ENCODE measurements at places on chromosomes 5 and 9. TPM values are rescaled to one million over a fixed set of nuclear protein-coding genes. Genes with fewer than 3 reads are reported as not detected.

DNA sequence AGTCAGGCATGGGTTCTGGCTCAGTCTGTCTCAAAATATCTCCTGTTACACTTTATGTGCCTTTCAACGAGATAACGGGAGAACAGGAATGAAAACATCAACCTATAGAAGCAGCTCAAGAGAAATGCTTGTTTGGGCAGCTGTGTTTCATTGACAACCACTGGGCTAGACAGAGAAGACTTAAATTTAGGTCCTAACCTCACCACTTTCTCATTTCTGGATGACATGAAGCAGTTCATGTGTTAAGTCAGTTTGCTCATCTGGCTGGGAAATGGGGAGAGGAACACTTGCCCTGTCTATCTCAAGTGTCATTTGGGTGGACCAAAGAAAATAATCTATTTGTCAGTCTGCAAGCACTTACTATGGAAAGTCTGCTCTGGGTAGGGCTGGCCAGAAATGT lies 66.7 kb upstream of the PCA3 start:
- no peak for DNase-seq

The PLPP7 gene
- 5.4 TPM for total RNA-seq

The JAKMIP2 gene
- 0.48 TPM for total RNA-seq

The ADRA1B gene
- total RNA-seq = 0.80 TPM

GRCh38 chr9:124340219-124341069 lies 74.8 kb downstream of the PSMB7 start:
- no peak for DNase-seq

DNA sequence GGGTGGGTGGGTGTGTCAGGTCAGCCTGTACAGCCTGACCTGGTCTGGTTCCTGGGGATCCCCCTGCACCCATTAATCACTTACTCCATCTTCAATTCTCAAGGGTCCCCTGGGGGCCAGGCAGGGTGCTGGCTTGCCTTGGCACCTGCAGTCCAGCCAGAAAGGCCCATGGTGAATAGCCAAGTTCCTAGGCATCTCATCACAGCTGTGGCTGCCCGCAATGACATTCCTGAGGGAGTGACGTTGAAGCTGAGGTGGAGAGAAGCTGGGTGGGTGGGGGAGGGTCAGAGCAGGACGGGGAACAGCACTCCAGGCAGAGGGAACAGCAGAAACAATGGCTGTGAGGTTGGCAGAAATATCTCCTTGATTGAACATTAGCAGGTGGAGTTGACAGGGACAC lies 10.6 kb downstream of the HMCN2 start:
- DNase-seq = peak; percentile 92

GRCh38 chr9:109906766-109907382 lies 126.9 kb downstream of the PALM2AKAP2 start:
- DNase-seq = no peak

The SH3GL2 gene
- total RNA-seq = not detected

The NR2F1-AS1 gene
- total RNA-seq = 6.1 TPM

GRCh38 chr5:153718713-153719112 lies 228.2 kb downstream of the GRIA1 start:
- DNase-seq = no peak

The CAMLG gene
- total RNA-seq = 32.3 TPM

The SCGB3A2 gene
- total RNA-seq = not detected

GRCh38 chr5:136732751-136733150 lies 367.4 kb upstream of the TRPC7 start:
- no peak for DNase-seq

DNA sequence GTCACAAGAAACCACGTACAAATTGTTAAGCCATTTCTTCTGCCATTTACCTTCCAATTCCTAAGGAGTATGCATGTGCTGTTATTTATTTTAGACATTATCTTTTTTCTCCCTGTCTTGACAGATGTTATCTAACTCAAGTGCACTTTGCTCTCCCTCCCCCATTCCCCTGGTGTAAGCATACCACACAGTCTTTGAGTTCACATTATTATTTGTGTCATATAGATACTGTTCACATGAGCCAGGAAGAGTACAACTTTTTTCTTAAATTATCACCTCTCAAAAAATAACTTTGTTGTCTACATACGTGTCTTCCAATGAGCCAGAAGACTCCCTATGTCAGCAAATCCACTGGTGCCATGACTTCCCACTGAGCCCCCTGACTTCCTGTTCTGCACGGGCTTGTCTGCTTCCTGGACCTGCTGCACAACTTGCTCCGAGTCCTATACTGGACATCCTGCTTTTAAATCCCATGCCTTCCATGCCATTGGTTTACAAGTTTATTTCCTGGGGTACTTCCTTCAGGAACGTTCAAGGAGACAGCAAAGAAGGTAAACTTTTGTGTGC lies 19.9 kb upstream of the FAM120A start:
- no peak for DNase-seq

DNA sequence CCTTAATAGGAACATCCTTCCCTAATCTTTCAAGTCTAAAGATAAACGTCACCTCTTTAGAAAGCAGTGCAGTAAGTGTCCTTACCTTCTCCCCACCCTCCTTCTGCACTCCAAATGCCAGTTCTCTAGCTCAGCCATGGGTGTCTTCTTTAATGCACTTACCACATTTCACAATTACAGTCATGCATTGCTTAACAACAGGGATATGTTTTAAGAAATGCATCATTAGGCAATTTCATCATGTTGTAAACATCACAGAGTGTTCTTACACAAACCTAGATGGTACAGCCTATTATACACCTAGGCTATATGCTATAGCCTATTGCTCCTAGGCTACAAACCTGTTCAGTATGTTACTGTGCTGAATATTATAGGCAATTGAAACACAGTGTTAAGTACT lies 91.2 kb downstream of the RFX3 start:
- DNase-seq = no peak

GRCh38 chr9:123276551-123276950 lies 8.2 kb upstream of the STRBP start:
- DNase-seq = no peak

- DNase-seq = no peak
Observed at GRCh38 chr9:85530721-85531120, 211.0 kb downstream of the AGTPBP1 start.

- no peak for DNase-seq
Observed at GRCh38 chr5:138974227-138975063, 99.3 kb upstream of the LRRTM2 start.

DNA sequence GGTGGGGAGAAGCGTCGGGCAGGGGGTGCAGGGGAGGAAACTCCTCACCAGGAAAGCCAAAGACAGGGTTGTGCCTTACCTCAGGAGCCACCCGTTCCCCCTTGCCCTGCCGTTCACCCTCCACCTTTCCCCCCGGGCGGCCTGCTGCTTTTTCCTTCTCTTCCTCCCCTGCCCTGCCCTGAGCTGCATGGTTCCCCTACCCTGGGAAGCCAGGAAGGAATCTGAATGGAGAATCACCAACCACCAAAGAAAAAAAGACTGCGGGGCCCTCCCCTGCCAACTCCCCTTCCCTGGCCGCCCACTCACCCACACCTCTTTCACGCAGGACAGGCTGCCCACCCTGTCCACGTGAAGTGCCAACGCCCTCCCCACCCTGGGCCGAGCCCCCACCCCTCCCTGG lies 820 bp upstream of the NFX1 start:
- peak; percentile 30 for DNase-seq

GRCh38 chr9:219670-220365 lies 5.2 kb downstream of the DOCK8 start:
- no peak for DNase-seq

GRCh38 chr9:21690561-21690960 lies 111.9 kb upstream of the MTAP start:
- DNase-seq = no peak

DNA sequence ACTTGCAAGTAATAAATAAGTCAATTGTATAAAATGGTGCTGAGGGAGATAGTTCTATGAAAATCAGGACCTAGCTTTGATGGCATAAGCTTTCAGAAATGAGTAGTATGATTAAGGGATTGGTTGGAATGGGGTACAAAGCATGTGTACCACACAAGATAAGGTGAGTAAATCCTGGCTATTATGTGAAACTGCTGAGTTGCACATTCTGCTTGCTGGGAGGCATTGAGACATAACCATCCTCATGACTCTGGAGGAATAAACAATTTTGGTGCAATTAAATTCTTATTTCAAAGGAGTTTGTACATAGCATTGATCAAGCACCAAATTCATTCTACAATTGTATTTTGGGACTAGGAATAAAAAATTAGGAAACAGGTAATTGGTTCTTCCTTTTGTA lies 755.2 kb upstream of the ACO1 start:
- no peak for DNase-seq

DNA sequence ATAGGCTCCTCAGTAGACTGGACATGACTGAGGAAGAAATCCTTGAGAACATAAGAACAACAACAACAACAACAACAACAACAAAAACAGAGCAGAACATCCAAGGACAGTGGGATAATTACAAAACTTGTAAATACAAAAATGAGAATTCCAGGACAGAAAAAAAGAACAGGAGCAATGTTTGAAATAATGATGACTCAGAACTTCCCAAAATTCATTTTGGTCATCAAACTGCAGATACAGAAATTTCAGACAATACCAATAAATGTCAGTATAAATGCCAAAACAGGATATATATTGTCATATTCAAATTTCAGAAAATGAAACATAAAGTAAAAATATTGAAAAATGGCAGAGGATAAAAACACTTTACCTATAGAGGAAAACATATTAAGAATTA lies 259.0 kb downstream of the TRIM36 start:
- DNase-seq = no peak

The SPINK7 gene
- total RNA-seq = not detected

DNA sequence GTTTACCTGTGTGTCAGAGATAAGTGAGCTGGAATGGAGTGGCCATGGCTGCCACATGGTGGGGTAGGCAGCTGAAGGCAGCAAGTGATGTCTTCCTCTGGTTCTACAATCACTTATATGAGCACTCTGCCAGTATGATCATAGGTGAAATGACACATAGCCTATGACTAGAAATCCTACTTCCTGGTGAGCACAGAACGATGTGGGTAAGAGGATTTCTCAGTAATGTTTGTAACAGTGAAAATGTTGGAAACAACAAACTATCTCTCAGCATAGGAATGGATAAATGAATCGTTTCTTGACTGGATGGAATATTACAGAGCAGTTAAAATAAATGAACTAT lies 187.0 kb upstream of the S1PR3 start:
- DNase-seq = peak; percentile 57

The ORM2 gene
- total RNA-seq = not detected

GRCh38 chr5:8019719-8020218 lies 150.8 kb downstream of the MTRR start:
- no peak for DNase-seq

DNA sequence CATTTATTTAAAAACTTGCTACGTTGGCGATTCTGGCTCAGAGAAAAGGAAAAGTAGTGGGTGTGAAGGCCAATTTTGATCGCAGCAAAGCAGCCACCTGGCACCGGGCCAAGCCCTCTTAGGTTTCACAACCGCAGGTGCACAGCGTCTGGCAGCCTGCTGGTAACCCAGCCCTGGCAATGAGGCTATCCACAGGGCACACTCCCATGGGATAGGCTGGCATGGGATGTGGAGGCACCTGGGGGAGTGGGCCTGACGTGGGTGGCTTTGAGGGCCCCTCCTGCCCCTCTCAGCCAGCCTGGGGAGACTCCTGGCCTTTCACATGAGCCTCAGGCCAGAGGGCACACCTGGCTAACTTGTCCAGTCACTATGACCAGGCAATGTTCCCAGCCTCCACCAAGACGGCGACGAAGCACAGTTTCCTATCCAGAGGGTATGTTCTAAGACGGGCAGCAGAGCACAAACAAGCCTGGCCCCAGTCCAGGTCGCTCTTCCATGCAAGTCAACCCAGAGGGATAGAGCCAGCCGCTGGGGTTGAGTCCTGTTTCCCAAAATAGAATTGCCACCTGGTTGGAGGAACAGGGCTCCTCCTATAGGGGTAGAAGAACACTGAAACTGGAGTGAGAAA lies 19.0 kb downstream of the CMBL start:
- peak; percentile 50 for DNase-seq

GRCh38 chr5:79727451-79728355 lies 38.1 kb downstream of the CMYA5 start:
- DNase-seq = no peak

- DNase-seq = no peak
Observed at GRCh38 chr9:109894921-109895758, 115.1 kb downstream of the PALM2AKAP2 start.

The DBH gene
- total RNA-seq = not detected

DNA sequence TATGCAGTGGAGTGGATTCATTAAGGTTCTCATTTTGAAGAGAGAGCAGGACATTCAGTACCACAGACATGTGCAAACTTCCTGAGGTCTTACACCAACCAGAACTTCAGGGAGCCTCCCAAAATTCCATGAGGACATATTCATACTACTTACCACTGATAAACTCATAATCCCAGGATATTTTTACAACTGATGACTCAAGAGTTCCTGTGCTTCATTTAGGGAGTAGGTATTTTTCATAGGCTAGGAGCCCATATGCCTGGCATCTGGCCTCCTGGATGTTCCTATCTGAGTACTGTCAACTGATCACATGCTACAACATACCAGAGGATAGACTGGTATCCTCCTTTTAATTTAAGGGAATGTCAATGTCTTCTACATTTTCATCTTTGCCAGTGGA lies 578.0 kb downstream of the EFNA5 start:
- peak; percentile 3 for DNase-seq

- DNase-seq = no peak
Observed at GRCh38 chr9:69673311-69673640, 1.1 kb upstream of the APBA1 start.

- no peak for DNase-seq
Observed at GRCh38 chr9:36937951-36938350, 96.1 kb downstream of the PAX5 start.

GRCh38 chr5:123710031-123710430 lies 198.1 kb downstream of the CSNK1G3 start:
- no peak for DNase-seq

- no peak for DNase-seq
Observed at GRCh38 chr9:130201399-130201873, 29.2 kb downstream of the NCS1 start.

DNA sequence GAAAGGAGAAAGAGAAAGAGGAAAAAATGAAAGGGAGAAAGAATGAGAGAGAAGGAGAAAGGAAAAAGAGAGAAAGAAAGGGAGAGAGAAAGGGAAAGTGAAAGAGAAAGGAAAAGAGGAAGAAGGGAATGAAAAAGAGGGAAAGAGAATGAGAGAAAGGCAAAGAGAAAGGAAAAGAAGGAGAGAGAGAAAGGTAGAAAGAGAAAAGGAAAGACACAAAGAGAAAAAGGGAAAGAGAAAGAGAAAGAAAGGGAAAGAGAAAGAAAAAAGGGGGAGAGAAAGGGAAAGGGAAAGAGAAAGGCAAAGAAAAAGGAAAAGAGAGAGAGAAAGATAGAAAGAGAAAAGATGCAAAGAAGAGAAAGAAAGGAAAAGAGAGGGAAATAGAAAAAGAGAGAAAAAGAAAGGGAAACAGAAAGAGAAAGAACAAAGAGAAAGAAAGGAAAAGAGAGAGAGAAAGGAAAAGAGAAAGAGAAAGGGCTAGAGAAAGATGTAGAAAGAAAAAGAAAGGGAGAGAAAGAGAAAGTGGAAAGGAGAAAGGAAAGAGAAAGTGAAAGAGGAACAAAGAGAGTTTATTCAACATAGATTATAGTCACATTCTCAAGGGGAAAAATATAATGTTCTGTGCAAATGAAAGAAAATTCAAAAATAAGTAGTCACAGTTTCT lies 165.2 kb downstream of the TMEM38B start:
- DNase-seq = no peak

Data from Daoy (cell line).